ENCODE measurements at places on chromosomes 5 and 9.
A peak's percentile ranks its signal among the peaks of the same experiment; 100 is the strongest.

GRCh38 chr5:107472620-107473064 is 198.1 kb downstream of the EFNA5 start:
- peak; percentile 45 for DNase-seq

DNA sequence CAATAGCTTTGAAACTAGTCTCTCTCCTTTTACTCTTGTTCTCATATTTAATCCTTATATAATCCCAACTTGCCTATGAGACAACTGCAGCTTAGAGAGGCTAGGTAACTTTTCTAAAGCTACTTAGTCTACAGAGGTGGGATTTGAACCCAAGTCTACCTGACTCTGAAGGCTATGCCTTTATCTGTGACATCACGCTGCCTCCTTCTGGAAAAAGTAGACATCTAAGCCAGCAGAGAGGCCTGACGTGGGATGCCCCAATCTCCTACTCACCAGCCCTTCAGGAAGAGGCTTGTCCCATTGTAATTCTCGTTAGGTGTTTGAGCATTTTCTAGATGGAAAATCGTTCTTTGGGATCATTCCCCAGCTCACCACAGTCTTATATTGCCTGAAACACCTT is 167.5 kb downstream of the HSPA4 start:
- DNase-seq: peak; percentile 27

DNA sequence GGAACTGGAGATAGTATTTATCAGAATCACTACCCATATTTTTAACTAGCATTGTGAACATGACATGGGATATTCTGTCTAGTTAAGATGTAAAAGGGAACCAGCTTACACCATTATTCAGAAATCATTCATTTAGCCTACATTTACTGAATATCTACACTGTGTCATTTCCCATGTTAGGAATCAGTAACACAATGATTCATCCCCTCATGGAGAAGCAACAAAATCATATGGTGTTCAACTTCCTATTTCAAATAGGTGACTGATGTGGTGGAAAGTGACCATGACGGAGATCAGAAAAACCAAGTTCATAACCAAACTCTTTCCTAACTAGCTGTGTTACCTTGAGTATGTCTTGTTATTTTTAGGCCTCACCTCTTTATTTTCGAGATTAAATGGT is 550.0 kb upstream of the TUSC1 start:
- DNase-seq: no peak

- no peak for DNase-seq
Measured at GRCh38 chr5:106587-106986, 14.6 kb downstream of the PLEKHG4B start.

- no peak for DNase-seq
Measured at GRCh38 chr9:111186021-111186530, 143.9 kb downstream of the OR2K2 start.

DNA sequence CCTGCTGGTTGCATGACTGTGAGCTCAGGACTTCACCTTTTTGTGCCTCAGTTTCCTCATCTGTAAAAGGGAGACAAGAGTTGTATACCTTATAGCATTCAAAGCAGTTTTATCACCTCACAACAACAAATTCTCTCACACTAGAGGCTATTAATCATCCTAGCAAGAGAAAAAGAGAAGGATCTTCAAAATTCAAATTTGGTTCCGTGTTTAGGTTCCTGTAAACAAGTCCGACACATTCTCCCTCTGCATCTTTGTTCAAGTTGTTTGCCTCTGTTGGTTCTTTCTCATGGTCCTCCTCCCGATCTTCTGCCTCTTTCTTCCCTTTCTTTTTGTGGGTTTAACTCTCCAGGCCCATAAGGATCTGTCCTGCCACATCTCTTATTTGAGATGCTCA is 218.0 kb downstream of the PIK3R1 start:
- DNase-seq: no peak

- peak; percentile 60 for DNase-seq
Measured at GRCh38 chr9:78325343-78325742, 28.4 kb downstream of the PSAT1 start.

DNA sequence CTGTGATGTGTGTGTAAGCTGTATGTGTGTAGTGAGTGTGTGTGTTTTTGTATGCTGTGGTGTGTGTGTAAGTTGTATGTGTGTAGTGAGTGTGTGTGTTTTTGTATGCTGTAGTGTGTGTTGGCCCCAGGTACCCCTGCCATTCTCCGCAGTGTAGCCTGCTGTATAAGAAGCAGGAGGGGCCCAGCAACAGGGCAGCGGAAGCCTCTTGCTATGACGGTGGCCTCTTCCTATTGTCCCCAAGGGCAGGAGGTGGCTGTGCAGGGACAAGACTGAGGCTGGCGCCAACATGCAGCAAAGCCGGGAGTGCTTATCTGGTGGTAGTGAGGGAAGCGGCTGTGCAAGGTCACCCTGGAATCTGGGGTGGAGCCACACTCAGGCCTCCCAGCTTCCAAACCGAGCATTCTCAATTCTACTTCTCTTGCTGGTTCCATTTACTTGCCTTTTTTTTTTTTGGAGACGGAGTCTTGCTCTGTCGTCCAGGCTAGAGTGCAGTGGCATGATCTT is 5.1 kb downstream of the SPAAR start:
- DNase-seq: peak; percentile 88

DNA sequence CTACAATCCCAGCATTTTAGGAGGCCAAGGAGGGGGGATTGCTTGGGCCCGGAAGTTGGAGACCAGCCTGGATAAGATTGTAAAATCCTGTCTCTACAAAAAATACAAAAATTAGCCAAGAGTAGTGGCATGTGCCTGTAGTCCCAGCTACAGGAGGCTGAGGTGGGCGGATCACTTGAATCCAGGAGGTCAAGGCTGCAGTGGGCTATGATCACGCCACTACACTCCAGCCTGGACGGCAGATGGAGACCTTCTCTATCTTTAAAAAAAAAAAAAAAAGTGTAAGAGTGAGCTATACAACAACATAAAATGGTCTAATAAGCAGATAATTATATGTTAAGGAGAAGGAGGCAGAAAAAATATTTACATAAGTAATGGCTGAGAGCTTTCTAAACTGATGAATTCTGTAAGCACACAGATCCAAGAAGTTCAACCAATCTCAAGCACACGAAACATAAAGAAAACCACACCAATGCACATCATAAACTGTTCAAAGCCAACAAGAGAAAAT is 23.0 kb downstream of the CDC14B start:
- DNase-seq: no peak

DNA sequence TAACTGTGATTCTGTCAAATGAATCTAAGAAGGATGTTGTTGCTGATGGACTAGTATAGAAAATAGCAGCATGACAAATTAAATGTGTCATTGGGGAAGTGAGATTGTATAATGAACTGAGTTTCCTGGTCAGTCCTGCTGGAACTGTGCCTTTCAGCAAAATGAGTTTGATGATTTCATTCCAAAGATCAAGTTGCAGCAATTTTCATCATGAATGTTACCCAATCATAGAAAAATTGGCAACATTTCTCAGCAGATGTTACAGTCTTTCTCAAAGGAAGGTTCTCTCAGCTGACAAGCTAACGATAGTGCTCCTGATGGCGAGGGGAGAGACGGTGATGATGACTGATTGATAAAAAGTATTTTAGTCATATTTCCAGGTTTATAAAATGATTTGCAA is 10.7 kb downstream of the PCDHAC2 start:
- no peak for DNase-seq

GRCh38 chr5:179867079-179867465 is 8.5 kb upstream of the MRNIP start:
- DNase-seq: no peak

DNA sequence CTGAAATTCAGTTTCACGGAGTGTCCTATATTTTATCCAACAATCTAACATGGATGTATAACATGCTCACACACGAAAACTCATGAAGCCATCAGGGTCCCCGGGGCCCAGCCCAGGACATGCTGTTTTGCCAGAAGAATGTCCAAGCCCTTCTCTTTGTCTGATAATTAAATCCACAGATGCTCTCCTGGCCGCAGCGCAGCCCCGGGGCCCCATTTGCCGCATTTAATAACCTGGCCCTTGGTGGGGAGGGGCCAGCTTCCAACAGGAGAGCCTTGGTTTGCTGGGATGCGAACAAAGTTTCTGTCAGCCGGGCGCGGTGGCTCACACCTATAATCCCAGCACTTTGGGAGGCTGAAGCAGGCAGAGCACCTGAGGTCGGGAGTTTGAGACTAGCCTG is 30.0 kb downstream of the PLPP7 start:
- no peak for DNase-seq

DNA sequence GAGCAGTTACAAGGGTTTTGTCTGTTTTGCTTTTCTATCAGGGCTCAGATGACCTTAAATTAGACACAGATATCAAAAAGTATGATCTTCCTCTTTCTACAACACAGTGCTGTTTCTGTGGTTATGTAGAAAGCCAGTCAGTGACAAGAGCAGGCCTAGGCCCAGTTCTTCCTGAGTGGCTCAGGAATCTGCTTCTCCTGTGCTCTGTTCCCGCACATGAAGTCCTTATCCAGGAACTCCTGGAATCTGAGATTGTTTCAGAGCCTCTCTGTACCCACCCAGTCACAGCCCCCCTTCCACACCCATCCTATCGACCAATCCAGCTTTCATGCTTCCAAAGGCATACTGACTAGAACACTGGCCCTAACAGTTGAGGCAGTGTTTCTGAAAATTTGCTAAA is 40.4 kb upstream of the SMU1 start:
- no peak for DNase-seq

Measured in mesendoderm (in vitro differentiated cells).